ENCODE measurements at places on chromosomes 3 and 15.
A peak's percentile ranks its signal among the peaks of the same experiment; 100 is the strongest.

DNA sequence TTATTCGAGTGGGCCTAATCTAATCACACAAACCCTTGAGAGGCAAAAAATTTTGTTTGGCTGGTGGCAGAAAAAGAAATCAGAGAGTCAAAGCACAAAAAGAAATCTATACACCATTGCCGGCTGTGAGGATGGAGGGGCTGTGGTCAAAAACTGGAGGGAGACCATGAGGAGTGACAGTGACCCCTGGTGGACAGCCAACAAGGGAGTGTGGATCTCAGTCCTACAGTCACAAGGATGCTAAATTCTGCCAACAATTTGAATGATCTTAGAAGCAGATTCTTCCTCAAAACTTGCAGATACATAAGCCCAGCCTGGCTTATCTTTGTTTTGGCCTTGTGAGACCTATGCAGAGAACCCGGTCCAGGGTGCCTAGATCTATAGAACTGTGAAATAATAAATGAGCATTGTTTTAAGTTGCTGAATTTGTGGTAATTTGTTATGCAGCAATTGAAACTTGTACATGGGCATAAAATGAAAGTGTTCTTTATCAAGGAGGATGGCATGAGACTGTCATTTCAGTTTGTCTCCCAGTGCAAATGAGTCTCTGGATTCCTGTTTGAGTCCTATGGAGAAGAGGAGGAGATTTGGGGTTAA lies 103.0 kb upstream of the ARHGEF26 start:
- DNase-seq: peak; percentile 29

GRCh38 chr3:184728010-184728527 lies 16.2 kb upstream of the MAGEF1 start:
- no peak for DNase-seq

GRCh38 chr15:78092261-78093041 lies at the start of gene SH2D7:
Gene SH2D7, plus strand, starts transcription at chr15:78092561. Its CDS starts 24 bp downstream, at chr15:78092585.
- no peak for DNase-seq

DNA sequence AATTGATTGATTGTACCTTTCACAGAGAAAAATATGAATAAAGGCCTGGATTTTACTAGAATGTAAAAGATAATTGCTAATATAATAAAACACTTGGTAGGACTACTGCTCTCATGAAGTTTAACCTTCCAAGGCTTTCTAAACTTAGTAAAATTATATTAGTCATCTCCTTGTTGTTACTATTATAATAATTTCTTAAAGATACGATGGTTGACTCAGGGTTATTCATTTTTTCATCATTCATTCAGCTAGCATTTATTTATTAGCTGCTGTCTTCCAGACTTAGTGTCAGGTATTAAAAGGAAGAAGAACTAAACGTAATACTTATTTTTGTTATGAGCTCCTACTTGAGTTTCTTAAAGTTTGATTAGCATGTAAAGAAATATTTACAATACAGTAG lies 771.6 kb upstream of the NR2F2 start:
- DNase-seq: no peak

DNA sequence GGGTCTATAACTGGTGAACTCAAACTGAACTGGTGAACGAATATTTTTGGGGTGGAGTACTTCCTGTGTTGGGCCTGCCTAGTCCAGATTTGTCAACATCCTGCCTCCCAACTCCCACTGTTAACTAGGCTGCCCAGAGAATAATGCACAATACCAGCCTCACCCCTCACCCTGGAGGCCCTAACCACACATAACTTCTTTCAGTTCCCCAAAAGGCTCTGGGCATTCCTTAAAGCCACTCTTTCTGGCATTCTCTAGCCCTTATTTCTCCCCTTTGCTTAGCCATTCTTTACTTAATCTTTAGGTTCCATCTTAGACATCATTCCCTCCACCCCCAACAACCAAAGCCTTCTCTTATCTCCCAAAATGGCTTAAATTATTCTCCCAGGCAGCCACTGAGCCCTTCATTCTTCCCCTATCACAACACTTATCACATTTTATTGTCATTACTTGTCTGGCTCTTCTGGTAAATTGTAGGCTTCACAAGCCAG lies 9.1 kb upstream of the SEC11A start:
- DNase-seq: no peak

DNA sequence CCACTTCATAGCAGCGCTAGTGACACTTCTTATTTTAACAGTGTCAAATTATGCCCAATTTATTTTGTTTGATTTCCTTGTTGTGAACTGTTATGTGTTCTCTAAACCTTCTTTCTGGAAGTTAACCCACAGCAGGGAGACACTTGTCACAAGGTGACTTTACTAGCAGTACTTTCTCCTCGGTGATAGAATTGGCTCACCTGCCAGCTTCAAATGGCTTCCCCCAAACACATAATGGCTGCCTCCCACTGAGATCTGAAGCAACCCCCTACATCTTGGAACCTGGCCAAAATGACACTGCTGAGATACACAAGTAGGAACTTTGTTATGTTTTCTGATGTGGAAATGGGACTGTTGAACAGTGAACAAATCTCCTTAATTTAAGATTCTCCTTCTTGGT lies 238.8 kb upstream of the DPH6 start:
- DNase-seq: peak; percentile 26

- peak; percentile 1 for DNase-seq
Measured at GRCh38 chr3:109081746-109082510, 36.0 kb downstream of the MORC1 start.

DNA sequence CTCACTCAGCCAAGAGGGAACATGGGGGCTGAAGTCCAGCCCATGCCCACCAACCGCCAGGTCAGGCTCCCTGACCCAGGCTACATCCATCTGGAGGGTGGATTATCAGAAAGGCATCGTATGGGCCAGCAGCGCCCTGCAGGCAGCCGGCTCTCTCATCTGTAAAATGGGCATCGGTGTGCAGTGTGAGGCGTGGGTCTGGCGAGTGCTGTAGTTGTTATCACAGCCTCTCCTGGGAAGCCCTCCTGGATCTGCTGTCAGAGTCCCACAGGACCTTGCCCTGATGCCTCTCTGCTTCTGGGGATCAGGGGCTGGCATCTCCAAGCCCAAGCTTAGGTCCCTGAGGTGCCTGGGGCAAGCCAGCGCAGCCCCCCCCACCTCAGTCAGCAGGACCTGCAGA lies 27.4 kb downstream of the CFAP100 start:
- no peak for DNase-seq

DNA sequence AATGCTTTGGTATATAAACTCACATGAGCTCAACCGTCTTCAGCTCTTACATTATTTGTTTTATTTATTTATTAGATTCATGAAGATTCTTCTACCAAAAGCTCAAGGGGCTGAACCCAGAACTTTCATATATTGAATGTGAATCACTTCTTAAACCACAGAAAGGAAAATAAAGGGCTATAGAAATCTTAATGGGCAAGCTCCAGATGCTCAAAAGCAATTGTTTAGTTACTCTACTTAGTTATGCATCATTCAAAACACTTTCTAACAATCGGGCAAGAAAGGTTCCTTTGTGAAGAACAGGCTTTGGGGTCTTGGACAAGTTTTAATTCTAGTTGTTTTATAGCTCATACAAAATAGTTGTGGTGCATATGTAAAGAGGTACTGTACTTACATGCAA lies 380.2 kb downstream of the TIGIT start:
- no peak for DNase-seq

- peak; percentile 29 for DNase-seq
Measured at GRCh38 chr3:161560008-161560637, 63.5 kb downstream of the OTOL1 start.

- DNase-seq: no peak
Measured at GRCh38 chr3:81929697-81930096, 168.3 kb upstream of the GBE1 start.

- no peak for DNase-seq
Measured at GRCh38 chr3:155780291-155780690, 25.8 kb downstream of the C3orf33 start.

DNA sequence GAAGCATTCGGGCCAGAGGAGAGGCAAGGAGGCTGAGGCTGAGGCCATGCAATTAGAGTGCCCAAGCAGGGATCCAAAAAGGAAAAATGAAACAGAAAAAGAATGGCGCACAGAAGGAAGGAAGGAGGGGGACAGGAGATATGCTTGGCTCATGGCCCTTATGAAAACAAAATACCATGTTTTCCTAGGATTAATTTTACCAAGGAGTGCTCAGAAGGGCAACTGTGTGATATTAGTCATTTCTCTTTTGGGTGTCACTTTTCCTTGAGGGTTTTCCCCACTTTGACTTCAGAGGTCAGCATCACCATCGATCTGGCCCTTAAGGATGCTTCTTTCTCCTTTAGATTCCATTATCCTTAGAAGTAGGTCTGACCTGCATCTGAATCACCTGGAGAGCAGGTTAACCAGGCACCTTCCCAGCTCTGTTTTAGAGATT lies 1.4 kb downstream of the PARP14 start:
- DNase-seq: no peak

DNA sequence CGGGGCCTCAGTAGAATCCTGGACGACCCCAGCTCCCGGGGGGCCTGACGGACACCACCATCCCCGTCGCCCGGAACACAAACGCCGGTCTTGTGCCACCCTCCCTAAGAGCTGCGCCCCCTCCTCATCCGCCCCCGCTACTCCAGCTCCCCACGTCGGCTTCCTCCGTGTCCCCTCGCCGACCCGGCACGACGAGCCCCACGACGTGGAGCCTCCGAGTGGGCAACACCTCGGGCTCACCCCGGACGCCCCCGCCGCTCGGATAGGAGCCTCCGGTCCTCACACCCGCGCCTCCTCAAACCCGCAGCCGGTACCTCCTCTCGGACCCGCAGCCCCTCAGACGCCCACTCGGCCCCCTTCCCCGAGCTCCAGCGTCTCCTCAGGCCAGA lies 525 bp downstream of the NPTN start:
- no peak for DNase-seq

DNA sequence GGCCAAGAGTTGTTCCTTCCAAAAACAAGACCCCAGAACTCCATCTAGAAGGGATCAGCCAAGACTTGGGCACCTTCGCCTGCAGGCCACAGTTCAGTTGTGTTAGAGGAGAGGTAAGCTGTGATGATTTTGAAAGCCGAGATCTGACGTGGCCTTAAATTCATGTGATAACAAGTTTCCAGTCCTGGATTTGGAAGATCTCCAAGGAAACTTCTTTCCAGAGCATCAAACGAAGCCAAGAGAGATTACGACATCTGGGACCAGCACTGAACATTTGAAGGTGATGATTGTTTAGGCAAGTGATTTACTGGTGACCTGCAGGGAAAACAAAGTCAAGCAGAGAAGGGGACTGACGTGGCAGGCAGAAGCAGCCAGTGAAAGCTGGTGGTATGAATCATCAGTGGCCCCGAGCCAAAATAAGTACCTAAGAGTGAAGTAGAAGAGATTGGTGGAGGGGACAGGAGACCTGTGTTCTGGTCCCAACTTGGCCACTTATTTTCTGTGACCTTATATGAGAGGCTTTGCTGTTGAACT lies 339.0 kb upstream of the PROK2 start:
- DNase-seq: no peak

DNA sequence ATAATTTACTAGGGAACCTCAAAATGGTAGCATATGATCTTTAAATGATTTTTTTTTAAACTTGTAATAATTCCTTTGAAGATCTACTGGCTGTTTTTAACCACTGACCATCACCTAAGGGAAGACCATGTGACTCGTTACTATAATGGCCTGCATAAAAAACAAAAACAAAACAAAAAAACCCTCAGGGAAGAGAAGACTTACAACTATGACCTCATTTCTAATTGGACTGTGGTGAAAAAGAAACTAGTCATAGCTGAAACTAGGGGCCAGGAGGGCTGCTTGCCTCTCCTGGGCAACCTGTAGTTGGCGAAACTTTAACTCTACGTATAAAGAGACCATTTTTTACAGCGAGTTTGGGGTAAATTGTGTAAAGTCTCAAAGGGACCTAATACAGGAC lies 23.0 kb downstream of the PAQR9 start:
- no peak for DNase-seq

- no peak for DNase-seq
Measured at GRCh38 chr15:52394118-52394517, 98.5 kb upstream of the MYO5C start.

- no peak for DNase-seq
Measured at GRCh38 chr3:138835397-138835757, 649 bp upstream of the PIK3CB start.

- no peak for DNase-seq
Measured at GRCh38 chr3:153437666-153438065, 275.6 kb downstream of the RAP2B start.

- DNase-seq: no peak
Measured at GRCh38 chr3:195261925-195262324, 9.0 kb downstream of the XXYLT1 start.

- no peak for DNase-seq
Measured at GRCh38 chr3:197465996-197466549, 89.7 kb downstream of the BDH1 start.

GRCh38 chr15:41936649-41937567 lies 35.4 kb downstream of the EHD4 start:
- DNase-seq: no peak

GRCh38 chr3:57226176-57226575 lies 1.4 kb upstream of the APPL1 start:
- no peak for DNase-seq

DNA sequence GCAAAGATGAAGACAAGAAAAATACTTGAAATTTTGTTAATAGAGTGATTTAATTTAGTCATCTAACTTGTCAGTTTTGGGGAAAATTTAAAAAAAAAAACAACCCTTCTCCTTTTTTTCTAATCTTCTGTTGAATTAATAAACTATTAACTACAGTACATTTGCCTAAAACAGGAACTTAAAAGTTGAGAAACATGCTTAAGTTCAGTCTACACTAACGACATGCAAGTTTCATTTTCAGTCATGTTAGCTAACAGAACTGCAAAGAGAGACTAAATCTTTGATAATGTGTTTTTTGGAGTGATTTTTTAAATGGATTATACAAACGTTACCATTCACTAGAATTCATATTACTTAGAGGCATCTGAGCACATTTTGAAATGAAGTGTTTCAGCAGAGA lies 71.9 kb upstream of the MBNL1 start:
- no peak for DNase-seq

- DNase-seq: no peak
Measured at GRCh38 chr3:189849262-189849661, 218.1 kb downstream of the TP63 start.

DNA sequence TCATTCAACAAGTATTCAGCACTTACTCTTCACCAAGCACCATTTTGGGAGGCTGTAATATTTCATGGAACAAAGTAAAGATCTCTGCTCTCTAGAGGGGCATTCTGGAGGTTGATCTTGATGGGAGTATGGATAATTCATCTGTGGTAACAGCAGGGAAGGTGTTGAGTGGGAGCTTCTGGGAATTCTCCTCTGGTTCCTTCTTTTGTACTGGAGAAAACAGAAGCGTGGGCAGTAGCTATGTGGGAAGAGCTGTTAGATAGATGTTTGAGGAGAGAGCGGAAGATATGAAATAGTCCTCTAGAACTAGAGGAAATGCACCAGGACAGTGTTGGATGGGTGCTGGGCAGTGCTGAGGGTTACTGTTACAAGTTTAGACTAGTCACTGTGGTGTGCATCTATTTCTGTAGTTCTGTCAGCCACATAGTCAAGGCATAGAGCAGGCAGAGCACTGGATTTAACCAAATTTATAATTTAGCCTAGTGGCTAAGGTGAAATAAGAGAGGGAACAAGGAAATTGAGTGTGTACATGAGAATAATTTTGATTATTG lies 9.6 kb downstream of the NMD3 start:
- DNase-seq: no peak

- DNase-seq: no peak
Measured at GRCh38 chr3:16838561-16838960, 46.2 kb upstream of the PLCL2 start.

GRCh38 chr15:32099956-32100684 lies 69.8 kb downstream of the CHRNA7 start:
- no peak for DNase-seq

- no peak for DNase-seq
Measured at GRCh38 chr15:26887926-26888666, 21.2 kb downstream of the GABRA5 start.

GRCh38 chr15:57552678-57553334 lies 38.9 kb upstream of the MYZAP start:
- no peak for DNase-seq

Data from NCI-H446 (cell line).